ENCODE measurements at places on chromosomes 2 and 18. TPM values are rescaled to one million over a fixed set of nuclear protein-coding genes. Genes with fewer than 3 reads are reported as not detected.

TPO gene
- polyA plus RNA-seq: 0.48 TPM

ALPI gene
- not detected for polyA plus RNA-seq

TBR1 gene
- polyA plus RNA-seq: not detected

NPHP1 gene
- 9.9 TPM for polyA plus RNA-seq

CPO gene
- 0.35 TPM for polyA plus RNA-seq
